ENCODE measurements at places on chromosomes 2 and 18. TPM values are rescaled to one million over a fixed set of nuclear protein-coding genes. Genes with fewer than 3 reads are reported as not detected.

GRCh38 chr18:8367217-8367988 lies 241.8 kb upstream of the RAB12 start:
- DNase-seq = peak; percentile 82

The SGPP2 gene
- 0.11 TPM for total RNA-seq

The POTEJ gene
- not detected for total RNA-seq

DNA sequence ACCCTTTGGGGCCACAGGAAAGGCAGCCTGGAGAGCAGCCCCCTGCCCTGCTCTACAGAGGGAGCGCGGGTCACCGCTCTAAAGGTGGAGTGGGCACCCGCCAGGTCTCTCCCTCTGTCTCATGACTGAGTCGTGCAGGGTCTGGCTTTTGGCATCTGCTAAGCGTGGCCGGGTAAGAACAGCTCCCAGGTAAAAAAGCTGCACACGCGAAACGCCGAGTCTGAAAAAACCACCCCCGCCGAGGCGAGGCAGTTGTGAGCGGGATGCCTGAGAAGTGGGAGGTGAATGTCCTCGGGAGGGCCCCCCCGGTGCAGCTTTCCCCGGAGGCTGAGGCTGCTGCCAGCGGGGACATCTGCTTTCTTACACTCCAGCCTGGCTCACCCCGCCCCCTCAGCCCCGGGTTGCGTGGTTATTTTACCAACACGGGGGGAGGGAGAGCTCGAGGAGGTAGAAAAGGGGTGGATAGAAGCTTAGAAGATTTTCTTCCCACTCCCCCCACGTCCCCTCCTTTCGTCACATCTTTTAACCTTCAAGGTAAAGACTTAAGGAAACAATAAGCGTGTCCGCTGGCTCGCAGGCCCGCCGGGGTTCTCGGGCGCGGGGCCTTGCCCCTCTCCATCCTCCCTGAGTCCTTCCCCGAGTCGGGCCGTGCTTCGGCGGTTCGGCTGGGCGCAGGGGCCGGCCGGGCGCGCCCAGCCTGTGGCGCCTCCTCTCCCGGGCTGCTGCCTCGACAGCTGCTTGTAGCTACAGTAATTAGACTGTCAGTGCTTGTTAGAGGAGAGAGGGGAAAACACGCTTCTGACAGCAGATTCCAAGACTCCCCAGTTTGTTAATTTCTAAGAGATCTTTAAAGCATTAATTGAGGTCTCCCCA lies 70.6 kb upstream of the PSMD14 start:
- peak; percentile 57 for DNase-seq

DNA sequence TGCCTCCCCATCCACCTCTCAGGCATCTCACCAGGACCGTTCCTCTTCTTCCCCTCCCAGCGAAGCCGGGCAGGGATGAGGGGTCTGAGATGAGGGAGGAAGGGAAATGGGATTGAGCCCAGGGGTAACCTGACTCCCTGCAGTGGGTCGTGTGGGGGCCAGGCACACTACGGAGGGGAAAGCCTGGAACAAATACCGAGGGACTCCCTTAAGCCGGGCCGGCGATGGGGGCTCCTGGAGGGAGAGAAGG lies 250 bp upstream of the SPEG start:
- no peak for DNase-seq

- peak; percentile 73 for DNase-seq
These were observed 526 bp downstream of the SFT2D3 start for GRCh38 chr2:127701651-127702394.

GRCh38 chr18:78709261-78709809 lies 270.3 kb upstream of the SALL3 start:
- DNase-seq = no peak

The PLA2R1 gene
- 1.1 TPM for total RNA-seq

GRCh38 chr2:85585781-85586105 lies 1.5 kb downstream of the VAMP5 start:
- DNase-seq = no peak

The CAD gene
- total RNA-seq = 150 TPM

DNA sequence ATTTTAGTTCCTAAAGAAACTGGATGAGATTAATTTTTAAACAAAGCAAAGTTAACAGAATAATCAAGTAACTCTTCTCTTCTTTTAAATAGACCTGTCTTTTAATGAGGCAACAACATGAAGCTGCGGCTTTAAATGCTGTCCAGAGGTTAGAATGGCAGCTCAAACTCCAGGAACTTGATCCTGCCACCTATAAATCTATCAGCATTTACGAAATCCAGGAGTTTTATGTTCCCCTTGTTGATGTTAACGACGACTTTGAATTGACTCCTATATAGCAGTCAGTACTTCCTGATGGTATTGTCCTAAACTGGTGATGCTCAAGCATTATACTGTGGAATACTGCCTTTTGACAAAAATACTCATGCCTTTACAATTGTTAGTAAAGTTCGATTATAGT lies 53.7 kb upstream of the TWSG1 start:
- no peak for DNase-seq

The MAPRE2 gene
- 20.4 TPM for total RNA-seq

The CCDC148 gene
- total RNA-seq = 2.1 TPM

- DNase-seq = no peak
These were observed 31.9 kb downstream of the SPAG16 start for GRCh38 chr2:213316001-213316735.

- DNase-seq = no peak
These were observed 90.6 kb upstream of the ANKRD30BL start for GRCh38 chr2:132252191-132252893.

The CRYBA2 gene
- total RNA-seq = not detected

- no peak for DNase-seq
These were observed 2.6 kb upstream of the RBM43 start for GRCh38 chr2:151264157-151264825.

DNA sequence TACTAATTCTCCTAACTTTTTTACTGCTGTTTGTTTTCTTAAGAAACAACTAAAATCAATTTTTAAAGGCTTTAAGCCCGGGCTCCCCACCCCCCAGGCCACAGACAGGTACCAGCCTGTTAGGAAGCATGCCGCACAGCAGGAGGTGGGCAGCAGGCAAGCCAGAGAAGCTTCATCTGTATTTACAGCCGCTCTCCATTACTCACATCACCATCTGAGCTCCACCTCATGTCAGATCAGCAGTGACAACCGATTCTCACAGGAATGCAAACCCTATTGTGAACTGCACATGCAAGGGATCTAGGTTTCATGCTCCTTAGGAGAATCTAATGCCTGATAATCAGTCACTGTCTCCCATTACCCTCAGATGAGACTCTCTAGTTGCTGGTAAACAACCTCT lies 517.0 kb downstream of the NRXN1 start:
- peak; percentile 68 for DNase-seq

DNA sequence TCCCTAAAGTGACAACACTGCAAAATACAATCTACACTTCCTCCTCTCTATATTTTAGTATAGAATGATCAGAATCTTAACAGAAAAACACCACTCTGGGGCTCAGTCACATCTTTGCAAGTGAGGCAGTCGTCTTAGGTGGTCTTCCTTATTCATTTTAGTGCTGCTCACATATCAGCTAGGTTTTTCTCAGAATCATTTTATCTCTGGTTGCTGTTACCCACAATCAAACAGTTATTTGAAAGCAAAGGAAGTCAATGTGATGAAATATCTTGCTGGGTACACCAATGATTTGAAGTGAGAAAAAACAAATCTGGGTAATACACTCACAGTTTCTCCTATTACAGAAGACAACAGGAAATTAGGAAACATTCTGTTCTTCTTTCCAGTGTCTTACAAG lies 275.2 kb downstream of the DSEL start:
- no peak for DNase-seq

DNA sequence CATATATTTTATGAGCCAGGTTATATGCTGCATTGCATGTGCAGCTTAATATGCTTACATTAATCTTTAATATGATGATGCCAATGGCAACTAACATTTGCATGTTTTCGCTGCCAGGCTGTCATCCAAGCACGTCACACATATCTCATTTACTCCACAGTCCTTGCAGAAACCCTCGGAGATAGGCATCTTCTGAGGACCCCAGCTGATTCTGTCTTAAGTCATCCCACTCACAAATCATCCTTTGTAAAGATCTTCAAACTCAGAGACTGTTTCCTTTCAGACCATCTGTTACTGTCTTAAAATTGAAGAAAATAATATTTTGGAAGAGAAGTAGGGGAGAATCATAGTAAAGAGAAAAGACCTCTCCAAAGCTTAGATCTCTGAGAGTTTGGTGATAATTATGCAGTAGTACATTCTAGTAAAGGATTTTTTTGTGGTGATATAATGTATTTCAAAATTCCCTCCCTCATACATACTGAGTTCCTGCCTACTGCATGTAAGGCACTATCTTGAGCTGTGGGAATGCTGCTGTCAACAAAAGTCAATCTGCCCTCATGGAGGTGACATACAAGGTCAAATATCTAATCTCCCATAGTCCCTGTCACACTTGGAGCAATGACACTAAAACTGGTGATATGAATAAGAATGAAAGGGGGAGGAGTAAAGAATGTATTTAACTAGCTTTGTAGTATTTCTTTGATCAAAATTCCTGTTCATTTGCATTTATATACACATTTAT lies 11.0 kb downstream of the ITGA4 start:
- DNase-seq = no peak

DNA sequence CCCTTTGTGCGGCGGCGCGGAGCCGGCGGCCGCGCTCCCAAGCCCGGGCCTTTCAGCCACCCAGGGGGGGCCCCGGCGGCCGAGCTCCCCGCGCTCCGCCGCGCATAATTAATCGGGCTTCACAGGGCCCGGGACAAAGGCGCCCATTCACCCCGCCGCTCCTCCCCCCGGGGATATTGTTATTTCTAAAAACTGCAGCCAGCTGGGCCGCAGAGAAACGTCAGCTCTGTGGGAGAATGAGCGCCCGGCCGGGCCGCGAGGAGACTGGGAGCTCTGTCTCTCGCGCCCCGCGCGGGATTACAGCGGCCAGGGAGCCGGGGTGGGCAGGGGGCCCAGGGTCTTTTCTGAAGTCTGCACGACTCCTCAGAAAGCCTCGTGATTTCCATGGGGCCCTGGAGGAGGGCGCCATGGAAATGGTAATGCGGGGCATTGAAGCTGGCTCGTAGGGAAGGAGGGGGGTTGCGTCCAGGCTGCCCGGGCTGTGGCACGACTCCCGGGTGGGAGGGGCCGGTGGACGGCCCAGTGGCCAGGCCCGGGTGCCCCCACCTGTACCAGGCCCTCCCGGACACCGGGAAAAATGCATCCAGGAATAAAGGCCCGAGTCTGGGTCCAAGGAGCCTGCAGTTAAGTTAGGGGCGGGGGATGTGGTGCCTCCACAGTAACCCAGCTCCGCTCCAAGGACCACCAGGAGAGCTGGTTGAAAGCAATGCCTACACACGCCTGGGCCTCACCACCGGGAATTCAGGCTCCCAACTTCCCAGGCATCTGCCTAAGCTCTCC lies 125.3 kb downstream of the ZFP36L2 start:
- DNase-seq = peak; percentile 73

DNA sequence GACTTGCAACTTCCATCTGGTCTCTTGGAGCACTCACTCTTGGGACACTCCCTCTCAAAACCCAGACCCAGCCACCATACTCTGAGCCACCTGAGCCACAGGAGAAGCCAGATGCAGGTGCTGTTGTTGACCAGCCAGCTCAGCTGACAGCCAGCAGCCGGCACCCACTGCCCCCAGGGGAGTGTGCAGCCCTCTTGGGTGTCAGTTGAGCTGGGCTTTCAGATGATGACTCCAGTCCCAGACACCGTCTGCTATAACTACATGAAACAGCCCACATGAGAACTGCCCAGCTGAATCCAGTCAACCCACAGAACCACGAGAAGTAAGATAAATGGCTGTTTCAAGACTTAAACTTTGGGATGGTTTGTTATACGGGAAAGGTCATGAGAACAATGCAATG lies 10.7 kb upstream of the IGFBP2 start:
- no peak for DNase-seq

The TPO gene
- not detected for total RNA-seq

- DNase-seq = peak; percentile 28
These were observed 93.6 kb upstream of the TWIST2 start for GRCh38 chr2:238754259-238754658.

The FHOD3 gene
- total RNA-seq = 4.8 TPM

- DNase-seq = no peak
These were observed 46.7 kb upstream of the FLACC1 start for GRCh38 chr2:201403880-201404279.

Data from WTC11 (cell line).